ENCODE measurements at places on chromosomes 12 and 14. TPM values are rescaled to one million over a fixed set of nuclear protein-coding genes. Genes with fewer than 3 reads are reported as not detected.

DNA sequence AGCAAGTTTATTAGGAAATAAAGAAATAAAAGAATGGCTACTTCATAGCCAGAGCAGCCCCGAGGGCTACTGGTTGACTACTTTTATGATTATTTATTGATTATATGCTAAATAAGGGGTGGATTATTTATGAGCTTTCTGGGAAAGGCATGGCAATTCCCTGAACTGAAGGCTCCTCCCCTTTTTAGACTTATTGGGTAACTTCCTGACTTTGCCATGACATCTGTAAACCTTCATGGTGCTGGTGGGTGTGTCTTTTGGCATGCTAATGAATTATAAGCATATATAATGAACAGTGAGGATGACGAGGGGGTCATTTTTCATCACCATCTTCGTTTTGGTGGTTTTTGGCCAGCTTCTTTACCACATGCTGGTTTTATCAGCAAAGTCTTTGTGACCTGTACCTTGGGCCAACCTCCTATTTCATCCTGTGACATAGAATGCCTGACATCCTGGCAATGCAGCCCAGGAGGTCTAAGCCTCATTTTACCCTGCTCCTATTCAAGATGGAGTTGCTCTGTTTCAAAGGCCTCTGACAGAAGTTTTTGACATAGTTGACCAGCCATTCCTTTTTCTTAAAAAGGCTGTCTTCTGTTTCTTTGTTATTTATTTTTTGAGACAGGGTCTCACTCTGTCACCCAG, 11.1 kb upstream of the PTGES3 start:
- no peak for DNase-seq

DNA sequence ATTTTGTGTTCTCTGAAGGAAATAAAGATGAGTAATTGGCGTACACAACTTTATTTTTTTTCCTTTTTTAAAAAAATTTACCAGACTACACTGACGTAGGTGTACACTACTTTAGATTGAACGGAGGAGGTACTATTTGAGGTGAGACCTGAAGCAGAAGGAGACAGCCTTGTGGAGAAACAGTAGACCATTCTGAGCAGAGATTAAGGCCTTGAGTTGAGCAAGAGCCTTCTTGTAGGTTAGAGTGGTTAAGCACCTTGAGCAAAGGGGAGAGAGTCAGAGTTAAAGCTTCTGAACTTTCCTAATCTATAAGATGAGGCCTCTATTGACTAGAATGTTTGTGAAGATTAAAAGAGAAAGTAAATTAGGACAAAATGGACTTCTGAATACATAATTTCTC, 2.5 kb downstream of the LEMD3 start:
- no peak for DNase-seq

GRCh38 chr12:30979371-30980259, 53.1 kb downstream of the TSPAN11 start:
- peak; percentile 6 for DNase-seq

DNA sequence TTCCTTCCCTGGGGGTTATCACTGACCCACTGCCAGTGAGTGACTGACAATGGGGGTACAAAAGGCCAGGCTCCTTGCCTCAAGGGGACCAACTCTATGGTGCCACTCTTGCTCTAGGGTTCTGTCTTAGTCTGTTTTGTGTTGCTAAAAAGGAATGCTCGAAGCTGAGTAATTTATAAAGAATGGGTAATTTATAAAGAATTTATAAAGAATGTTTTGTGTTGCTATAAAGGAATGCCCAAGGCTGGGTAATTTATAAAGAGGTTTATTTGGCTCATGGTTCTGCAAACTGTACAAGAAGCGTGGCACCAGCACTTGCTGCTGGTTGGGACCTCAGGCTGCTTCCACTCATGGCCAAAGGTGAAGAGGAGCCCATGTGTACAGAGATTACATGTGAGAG, 15.8 kb upstream of the RASSF8 start:
- DNase-seq: no peak

DNA sequence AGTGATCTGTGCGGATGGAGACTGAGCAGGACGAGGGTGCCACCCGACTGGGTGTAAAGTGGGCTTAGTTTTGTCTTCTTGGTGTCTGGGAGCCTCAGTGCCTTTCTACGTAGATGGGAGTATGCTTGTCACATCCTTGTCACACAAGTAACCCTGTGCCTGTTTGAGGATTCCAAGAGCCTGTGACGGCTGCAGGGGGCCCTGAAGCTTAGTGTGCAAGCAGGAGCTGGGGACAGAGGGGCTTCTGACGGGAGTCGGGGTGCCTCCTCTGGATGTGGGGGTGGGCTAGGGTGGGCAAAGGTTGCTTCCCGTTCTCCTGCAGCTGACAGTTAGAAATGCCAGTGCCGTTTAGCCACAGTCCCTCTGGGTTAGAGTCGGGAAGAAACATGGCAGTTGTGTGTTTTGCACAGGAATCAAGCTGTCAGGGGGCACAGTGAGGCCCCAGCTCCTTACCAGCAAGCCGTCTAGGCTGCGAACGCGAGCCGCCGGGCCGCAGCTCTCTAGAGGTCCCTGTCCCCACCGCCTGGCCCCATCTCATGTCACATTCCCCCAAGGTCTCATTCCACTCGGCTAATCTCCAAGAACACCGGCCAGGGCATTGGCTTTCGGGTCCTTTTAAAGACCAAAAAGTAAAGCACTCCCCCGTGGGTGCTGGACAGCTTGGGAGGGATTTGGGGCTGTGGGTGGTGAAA, 7.0 kb downstream of the RTL1 start:
- DNase-seq: no peak

The DENR gene
- total RNA-seq: 60.6 TPM

- DNase-seq: no peak
These were observed 160.8 kb upstream of the SEL1L start for GRCh38 chr14:81694419-81694818.

The KRT80 gene
- total RNA-seq: 0.25 TPM

DNA sequence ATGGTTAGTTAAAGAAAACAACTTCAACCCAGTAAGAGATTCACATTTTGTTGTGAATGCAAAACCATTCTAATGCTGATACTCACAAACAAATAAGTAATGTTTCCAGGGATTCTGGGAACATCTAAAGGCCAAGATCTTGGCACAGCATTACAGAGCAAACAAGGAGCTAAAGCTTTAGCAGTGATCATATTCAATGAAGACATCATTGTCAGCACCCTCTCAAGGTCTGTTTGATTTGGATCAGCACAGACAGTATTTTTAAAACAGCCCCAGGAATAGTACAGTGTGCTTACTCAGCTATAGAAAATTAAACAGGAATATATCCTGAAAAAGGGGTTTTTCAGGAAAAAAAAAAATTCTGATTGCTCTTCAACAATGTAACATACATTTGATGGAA, 71.4 kb downstream of the TMEM260 start:
- DNase-seq: no peak

The SLC17A8 gene
- not detected for total RNA-seq

GRCh38 chr12:131209082-131210070, 255.7 kb downstream of the ADGRD1 start:
- no peak for DNase-seq

- peak; percentile 45 for DNase-seq
These were observed 180.2 kb downstream of the CRADD start for GRCh38 chr12:93857279-93857938.

GRCh38 chr12:29710104-29710503, 73.6 kb downstream of the TMTC1 start:
- DNase-seq: peak; percentile 10

The KLHL42 gene
- 32.5 TPM for total RNA-seq

The KRT75 gene
- not detected for total RNA-seq

- no peak for DNase-seq
These were observed 223.4 kb upstream of the BTG1 start for GRCh38 chr12:92369056-92369455.

GRCh38 chr12:78981-79380, 12.4 kb downstream of the IQSEC3 start:
- no peak for DNase-seq

GRCh38 chr14:56505361-56505760, 74.2 kb upstream of the TMEM260 start:
- no peak for DNase-seq

The PLEKHD1 gene
- not detected for total RNA-seq

DNA sequence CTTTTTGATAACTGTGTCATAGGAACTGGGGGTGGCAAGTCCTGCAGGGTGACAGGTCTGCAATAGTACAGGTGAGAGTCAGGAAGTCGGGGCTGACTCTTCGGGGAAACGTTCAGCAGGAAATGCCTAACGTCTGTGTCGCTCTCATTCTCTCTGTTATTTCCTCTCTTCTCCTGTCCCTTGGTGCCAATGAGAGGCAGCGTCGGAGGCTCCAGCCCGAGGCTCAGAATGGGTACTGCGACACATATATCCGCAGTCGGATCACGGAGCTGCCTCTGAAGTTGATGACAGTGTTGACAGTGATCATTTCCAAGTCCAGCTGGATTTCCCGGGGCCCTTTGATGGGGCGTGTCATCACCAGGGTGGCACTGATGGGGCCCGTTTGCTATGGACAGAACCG, 2.7 kb upstream of the TC2N start:
- DNase-seq: no peak

The KRT3 gene
- total RNA-seq: not detected

DNA sequence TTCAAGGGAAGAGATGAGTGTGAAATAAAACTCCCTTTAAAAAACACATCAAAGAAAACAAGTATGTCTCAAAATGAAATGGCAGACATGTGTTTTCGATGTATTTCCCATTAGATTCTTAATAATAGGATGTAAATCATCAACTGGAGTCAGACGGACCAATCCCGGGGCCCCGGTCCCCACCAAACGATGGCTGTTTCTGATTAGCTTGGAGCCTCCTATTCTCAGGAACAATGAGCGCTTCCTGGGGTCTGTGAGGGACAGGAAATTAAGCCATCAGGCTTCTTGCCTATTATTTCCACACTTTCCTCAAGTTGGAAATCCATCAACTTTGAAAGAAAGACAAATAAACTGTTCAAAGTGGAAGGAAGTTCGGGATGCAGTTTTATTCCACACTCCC, 179.4 kb downstream of the EFCAB11 start:
- no peak for DNase-seq

DNA sequence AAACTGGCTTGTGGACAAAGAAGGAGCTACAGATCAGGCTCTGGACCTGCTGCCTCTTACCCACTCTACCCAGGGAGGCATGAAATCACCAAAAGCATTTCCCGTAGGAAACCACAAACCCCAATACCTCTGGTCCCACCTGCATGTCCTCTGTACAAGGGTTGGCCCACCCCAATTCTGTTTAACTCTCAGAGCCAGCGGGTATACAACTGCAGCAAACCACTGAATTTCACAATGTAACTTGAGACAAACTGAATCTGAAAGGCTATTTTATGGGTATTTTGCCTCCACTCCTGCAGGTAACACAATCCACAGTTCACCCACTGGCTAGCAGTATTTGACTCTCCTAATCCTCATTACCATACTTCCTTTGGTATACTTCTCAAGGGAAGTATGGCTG, 16.5 kb downstream of the SIX1 start:
- no peak for DNase-seq

- peak; percentile 64 for DNase-seq
These were observed at the start of gene LUM for GRCh38 chr12:91111366-91112325. LUM (minus strand) TSS chr12:91111494; CDS start chr12:91108979, 2,515 bp downstream.

The MANSC4 gene
- total RNA-seq: not detected

DNA sequence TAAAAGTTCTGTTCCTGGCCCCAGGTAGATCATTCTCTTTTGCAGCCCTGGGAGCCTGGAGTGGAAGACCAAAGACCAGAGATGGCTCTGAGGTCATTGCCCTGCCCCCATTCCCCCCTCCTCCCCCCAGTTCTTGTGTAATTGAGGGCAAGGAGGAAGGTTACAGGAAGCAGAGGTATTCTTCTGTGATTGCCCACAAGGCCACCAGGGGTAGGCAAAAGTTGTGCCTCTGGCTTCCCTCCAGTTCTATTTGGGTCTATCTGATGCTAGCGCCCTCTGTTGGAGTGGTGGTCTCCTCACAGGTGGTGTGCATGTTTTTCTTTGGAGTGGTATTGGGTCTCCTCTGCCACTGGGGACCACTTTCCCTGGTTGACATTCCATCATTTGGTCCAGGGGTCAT, 41.2 kb upstream of the CRY1 start:
- no peak for DNase-seq

DNA sequence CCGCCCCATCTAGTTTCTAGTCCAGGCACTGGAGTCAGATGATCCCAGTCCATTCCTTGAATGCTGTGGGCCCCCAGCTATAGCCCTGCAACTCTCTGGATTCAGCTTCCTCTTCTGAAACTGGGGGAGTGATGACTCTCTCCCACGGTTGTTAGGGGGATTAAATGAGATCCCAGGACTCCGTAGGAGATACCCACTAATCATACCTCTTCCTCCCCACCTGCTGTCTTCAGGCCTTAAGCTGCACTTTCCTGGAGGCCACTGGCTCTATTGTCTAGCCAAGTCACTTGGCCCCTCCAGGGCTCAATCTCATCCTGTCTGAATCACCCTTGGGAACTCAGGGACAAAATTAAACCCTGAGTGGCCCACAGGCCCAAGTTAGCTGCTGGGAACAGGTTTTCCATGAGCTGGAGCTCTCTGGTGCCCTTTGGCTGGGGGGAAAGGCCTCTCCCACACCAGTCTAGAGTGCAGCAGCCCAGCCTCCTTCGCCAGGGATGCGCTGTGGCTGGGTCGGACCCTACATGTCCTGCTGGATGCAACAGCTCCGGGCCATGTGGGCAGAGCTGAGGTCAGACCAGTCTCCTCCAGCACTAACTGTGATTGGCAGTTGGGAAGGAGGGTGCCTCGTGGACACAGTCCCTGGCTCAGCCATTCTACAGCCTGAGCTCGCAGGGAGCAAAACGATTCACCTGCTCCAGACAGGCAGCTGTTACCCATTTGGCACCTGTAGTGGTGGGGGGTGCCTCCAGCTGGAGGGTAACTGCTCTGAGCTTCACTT, 6.0 kb upstream of the ASB2 start:
- DNase-seq: no peak

- no peak for DNase-seq
These were observed 15.3 kb upstream of the KRT80 start for GRCh38 chr12:52207106-52207505.

GRCh38 chr14:101869217-101869616, 95.2 kb upstream of the DYNC1H1 start:
- DNase-seq: no peak

The TSPAN9 gene
- total RNA-seq: 8.1 TPM

- DNase-seq: no peak
These were observed 40.0 kb downstream of the PEBP1 start for GRCh38 chr12:118175823-118176447.

- DNase-seq: no peak
These were observed 652 bp upstream of the LRCOL1 start for GRCh38 chr12:132610866-132611602.

- peak; percentile 52 for DNase-seq
These were observed 22.4 kb upstream of the LTBP2 start for GRCh38 chr14:74634481-74634880.

The POTEG gene
- not detected for total RNA-seq

DNA sequence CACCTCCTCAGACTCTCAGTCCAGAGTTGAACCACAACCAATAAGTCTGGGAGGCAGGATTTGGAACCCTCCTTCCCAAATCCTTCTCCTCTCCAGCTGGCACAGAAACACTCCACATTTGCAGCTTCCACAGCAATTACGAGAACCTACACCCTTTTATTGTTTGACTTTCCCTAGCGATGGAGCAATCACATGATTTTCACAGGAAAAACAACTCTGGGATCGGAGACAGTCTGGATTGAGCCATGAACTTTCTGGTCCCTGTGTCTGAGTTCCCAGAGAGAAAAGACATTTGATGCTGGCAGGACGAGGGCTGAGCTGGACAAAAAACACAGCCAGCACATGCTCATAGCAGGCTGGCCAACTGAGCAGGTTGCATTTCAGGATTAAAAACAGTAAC, 49.0 kb upstream of the STON2 start:
- peak; percentile 86 for DNase-seq
